ENCODE measurements at places on chromosomes 3 and 15. TPM values are rescaled to one million over a fixed set of nuclear protein-coding genes. Genes with fewer than 3 reads are reported as not detected.

DNA sequence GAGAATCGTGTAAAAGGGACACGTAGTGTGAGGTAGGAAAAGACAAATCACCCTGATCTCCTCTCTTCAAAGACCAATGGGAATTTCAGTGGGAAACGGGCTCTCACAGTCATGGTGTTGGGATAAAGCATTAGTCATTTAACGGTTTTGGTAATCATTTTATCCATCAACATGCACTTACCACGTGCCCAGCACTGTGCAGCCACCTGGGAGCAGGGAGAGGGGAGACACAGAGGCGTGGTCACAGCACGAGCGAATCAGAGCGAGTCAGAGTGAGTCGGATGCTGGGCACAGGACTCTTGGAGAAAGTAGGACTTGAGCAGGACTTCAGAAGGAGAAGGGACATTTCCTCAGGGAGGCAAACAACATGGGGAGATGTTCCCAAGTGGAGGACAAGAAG, 130.8 kb downstream of the MINAR1 start:
- no peak for DNase-seq

CEMIP gene
- total RNA-seq: 18.1 TPM

DNA sequence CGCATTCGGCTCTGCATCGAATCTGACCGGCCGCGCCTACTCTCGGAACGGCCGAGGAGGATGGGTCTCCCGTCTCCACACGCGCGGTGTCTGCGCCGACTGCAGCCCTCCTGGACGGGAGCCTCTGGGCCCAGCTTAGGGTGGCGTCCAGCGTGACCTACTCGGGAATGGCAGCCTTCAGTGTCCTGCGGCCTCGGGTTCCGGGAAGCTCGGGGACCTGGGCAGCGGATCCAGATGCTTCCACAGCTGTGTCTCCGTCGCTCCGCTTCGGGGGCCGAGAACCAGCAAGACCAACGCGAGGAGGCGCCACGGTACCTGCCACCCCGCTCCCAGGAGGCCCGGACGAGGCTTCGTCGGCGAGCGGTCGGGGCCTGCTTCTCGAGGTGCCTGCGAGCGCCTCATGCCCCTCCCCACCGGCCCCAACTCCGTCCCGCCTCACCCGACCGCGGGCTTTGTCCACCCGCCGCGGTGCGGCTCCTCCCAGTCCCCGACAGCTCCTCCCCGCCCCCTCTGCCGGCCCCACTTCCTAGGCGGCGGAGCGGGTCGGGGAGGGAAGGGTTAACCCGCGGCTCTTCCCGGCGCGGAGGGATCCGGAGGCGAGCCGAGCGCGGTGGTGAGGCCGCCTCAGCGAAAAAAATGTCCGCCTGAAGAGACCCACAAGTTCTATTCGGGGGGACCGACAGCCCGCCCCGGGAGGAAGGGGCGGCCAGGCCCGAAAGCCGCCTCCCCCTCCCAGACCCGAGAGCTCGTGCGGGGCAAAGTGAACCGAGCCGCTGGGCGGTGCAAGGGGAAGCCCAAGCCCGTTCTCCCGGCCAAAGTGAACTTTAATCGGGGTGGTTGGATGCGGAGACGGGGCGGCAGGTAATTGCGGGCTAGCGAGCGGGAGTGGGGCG, at the start of gene TCF12:
Gene TCF12 (plus strand): TSS at position 599 of the 893 bp plus-strand sequence. CDS start 1,270 bp downstream, outside the sequence.
- peak; percentile 63 for DNase-seq

GRCh38 chr15:39061952-39062464, 497.4 kb upstream of the RASGRP1 start:
- no peak for DNase-seq

DNA sequence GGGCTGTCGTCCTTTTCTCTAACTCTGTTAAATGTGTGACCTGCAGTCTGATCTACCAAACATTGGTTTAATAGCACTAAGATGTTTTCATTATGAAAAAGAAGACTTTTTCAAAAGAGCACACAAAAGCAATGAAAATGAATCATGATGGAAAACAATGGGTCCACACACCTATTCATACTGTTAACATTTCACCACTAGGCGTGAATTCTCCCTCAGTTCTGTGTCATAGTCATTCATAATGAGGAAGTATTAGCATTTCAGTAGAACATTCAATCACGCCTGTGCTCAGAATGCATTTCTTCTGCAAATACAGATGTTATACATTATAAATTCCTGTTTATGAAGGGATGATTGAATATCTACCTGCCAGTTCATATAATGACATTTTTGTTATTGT, 35.9 kb downstream of the EIF4E3 start:
- no peak for DNase-seq

C2CD4B gene
- total RNA-seq: not detected

GPR149 gene
- not detected for total RNA-seq
